Osteoblast (primary cell): ENCODE measurements at places on chromosomes 3 and 15. TPM values are rescaled to one million over a fixed set of nuclear protein-coding genes. Genes with fewer than 3 reads are reported as not detected.

MAN2A2 gene
- 15.2 and 20.0 TPM in 2 replicates for total RNA-seq

KNG1 gene
- not detected in 2 replicates for total RNA-seq

PATL2 gene
- total RNA-seq = 1.8 and 2.7 TPM in 2 replicates

IQCF5 gene
- total RNA-seq = not detected in 2 replicates

CD200R1 gene
- under 0.01 and 0.29 TPM in 2 replicates for total RNA-seq

AHSG gene
- not detected in 2 replicates for total RNA-seq

CCK gene
- not detected in 2 replicates for total RNA-seq

COL8A1 gene
- total RNA-seq = 311 and 720 TPM in 2 replicates

MFGE8 gene
- 195 and 209 TPM in 2 replicates for total RNA-seq

BDH1 gene
- 5.6 and 5.8 TPM in 2 replicates for total RNA-seq

USP13 gene
- total RNA-seq = 9.4 and 12.7 TPM in 2 replicates

SAMMSON gene
- total RNA-seq = not detected in 2 replicates

KIF23 gene
- 8.0 and 8.3 TPM in 2 replicates for total RNA-seq

LRRC31 gene
- total RNA-seq = not detected in 2 replicates

FAM219B gene
- total RNA-seq = 36.6 and 46.3 TPM in 2 replicates

GASK1A gene
- total RNA-seq = 0.72 and 0.88 TPM in 2 replicates

CELF6 gene
- 0.36 and 0.59 TPM in 2 replicates for total RNA-seq

DNA sequence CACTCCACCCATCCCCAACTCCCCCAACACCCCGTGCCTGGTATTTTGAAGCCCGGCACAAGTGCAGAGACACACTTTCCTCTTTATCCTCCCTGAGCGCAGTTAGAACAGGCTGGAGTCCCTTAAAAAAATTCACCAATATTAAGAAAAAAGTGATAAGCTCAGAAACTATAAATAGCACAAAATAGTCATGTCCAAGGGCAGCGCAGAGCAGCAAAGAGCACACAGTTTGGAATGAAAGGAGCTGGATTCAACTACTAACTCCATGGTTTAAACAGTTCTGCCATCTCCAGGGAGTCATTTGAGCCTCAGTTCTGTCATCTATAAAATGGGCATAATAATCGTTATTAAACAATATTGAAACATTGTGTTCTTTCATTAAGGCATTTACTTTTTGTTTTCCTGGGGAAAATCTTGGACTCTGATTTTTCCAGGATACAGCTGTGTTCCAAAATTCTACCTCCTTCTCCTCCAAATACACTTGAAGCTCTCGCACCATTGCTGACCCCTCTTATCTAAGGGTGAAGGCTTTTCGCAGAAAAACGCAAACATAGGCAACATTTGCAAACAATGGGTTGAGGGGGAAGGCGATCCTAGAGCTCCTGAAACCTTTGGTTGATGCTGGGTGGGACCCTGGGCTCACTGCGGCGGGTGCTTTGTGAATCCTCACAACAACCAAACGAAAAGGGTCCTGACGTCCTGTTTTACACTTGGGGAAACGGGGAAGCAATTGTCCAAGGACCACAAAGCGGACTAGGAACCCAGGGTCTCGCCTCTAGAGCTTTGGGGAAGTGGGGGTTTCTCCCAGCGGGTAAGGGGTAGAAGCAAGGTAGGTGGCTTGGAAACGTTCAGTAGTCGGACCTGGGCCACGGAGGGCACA, 41.8 kb downstream of the EPHB3 start:
- peak; percentile 96 for DNase-seq

DNA sequence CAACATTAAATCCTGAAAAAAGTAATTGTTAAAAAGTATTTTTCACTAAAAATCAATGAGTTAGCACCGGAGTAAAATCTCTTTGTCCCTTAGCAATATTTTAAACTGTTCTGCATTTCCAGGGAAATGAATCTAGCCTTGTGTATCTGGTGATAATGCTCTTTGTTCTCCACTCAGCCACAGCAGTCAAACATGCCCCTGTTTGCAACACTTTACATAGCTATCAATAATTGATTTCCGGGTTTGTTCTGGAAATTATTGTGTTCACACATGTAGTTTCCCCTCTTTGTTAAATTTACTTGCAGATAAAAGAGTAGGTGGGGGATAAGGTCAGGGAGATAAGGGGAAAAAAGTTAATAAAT, 3.6 kb upstream of the A4GNT start:
- DNase-seq = no peak

DNA sequence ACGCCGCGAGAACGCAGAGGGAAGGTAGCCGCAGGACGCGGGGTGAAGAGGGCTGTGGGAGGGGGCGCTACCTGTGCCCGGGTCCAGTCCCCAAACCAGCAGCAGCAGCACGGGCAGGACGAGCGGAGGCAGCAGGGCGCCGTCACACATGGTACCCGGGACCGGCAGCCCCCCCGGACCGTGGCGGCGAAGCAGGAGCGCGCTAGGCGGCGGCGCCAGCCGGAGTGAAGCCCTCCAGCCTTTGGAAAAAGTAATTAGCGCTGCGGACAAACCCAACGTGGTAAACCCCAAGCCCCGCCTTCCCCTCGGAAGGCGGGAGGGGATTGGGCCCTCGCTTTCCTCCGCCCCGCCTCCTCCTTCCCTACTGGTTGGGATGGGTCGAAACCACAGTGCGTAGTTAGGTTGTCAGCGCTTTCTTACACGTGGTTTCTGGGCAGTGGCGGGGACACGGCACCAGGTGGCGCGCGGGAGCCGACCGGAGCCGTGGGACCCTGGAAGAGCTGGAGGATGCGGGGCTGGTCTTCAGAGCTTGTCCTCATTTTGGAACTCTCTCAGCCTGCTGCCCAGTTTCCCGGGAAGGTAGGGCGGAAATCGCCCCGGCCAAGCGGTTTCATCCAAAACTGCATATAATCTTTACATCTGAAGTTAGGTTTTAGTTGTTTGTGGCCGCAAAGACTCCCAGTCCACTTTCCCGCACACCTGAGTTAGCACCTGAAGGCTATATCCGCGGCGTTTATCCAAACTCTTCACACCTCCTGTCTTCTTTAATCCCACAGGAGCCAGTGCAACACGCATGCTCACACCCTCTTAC, at the start of gene ADAMTS17:
TSS of gene ADAMTS17 (minus strand) at position 226 of the 811 bp plus-strand sequence. CDS start at position 150, 76 bp downstream.
- DNase-seq = peak; percentile 97

- no peak for DNase-seq
Measured at GRCh38 chr3:45441584-45442310, 53.4 kb downstream of the LARS2 start.

DNA sequence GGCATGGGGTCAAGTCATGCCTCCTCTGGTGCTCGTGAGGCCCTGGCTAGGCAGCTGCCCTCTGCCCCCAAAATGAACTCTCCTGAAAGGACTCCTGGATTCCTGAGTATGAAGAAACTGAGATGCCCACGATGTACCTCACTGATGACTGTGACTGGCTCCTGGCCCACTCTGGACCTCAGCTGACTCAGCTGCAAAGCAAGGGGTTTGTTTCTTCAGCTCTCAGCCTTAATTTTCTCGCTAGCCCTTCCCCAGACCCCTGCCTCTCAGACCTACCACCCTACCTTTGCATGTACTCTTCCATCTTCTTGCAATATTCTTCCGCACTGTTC, 5.2 kb upstream of the GNAI2 start:
- DNase-seq = peak; percentile 77

- DNase-seq = no peak
Measured at GRCh38 chr15:60799885-60800284, 320.9 kb upstream of the ICE2 start.

GRCh38 chr15:101541501-101542292, 52.2 kb upstream of the PCSK6 start:
- DNase-seq = peak; percentile 85

GRCh38 chr3:126450219-126450618, 25.5 kb downstream of the ZXDC start:
- DNase-seq = no peak

DNA sequence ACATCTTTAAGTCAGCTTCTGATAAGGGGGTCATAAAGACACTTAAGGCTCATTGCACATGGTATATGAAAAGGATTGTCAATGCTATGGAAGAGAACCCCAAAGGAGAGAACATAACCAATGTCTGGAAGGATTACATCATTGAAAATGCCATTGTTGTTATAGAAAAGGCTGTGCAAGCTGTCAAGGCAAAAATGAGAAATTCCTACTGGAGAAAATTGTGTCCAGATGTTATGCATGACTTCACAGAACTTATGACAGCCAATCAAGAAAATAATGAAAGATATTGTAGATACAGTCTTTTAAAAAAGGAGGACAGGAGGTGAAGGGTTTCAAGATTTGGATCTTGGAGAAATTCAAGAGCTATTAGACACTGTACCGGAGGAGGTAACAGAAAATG, 96.3 kb upstream of the MBNL1 start:
- no peak for DNase-seq

- no peak for DNase-seq
Measured at GRCh38 chr3:115633467-115633866, 10.2 kb downstream of the GAP43 start.

GRCh38 chr3:111729087-111729846, 129.8 kb upstream of the PHLDB2 start:
- peak; percentile 77 for DNase-seq

GRCh38 chr3:191958980-191959671, 498.2 kb downstream of the PYDC2 start:
- DNase-seq = no peak

GRCh38 chr15:78058401-78058935, 19.0 kb downstream of the TBC1D2B start:
- DNase-seq = no peak

- no peak for DNase-seq
Measured at GRCh38 chr3:41162541-41162940, 36.8 kb upstream of the CTNNB1 start.

GRCh38 chr3:71759401-71759800, 5.7 kb downstream of the GPR27 start:
- DNase-seq = peak; percentile 66

GRCh38 chr15:42068601-42069000, 25.8 kb downstream of the PLA2G4D start:
- no peak for DNase-seq

GRCh38 chr3:72217570-72217969, 432.6 kb upstream of the PROK2 start:
- no peak for DNase-seq

DNA sequence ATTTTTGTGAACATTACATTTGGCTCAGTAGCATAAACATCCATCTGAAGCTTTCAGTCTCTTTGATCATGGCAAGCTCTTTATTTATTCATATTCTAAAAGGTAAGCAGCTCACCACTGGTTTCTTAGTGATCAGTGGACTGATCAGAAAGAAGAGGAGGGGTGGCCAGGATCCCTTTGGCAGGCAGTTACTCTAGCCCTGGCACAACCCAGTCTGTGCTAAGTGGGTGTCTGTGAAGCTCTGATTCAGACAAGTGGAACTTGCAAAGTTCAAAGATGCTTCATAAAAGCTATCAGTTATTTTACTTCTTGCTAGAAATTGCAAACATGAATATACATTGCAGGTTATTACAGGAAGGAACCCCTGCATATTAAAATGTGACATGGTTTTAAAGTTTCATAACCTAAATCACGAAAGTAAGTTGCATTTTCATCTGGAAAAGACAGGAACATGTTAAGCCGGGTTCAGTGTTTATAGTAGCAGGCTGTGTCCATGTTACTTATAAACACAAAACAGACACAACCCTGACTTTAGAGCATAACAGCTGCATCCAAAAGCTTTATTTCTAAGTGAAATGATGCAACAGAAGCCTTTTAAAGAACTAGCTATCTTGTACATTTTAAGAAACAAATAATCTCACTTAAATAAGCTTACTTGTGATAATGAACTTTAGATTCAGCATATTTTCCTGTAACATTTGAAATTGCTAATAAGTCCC, 785.3 kb downstream of the MCTP2 start:
- DNase-seq = no peak

DNA sequence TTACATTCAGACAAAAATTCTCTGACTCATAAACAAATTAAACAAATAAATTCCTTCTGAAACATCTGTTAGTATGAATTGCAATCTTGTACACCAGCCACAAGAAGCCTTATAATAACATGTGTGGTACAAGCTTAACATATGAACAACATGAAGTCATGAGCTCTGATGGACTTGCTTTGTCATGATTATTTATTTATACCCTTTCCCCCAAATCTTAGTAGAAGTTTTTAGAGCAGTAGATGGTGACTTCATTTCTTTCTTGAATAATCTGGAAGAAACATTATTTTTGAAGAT, 633.4 kb downstream of the EPHA3 start:
- DNase-seq = no peak

DNA sequence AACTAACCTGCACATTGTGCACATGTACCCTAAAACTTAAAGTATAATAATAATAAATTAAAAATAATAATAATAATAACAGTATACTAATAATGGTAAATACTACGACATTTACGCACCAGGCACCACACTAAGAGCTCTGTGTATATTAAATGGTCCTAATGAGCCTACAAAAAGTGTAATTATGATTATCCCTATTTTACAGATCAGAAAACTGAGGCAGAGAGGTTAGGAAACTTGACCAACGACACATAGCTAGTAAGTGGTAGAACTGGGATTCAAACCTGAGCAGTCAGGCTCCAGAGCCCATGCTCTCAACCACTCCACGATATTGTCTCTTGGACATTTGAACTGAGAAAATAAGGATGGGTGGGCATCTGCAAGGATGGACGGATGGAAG, 15.0 kb downstream of the KIF7 start:
- DNase-seq = no peak

DNA sequence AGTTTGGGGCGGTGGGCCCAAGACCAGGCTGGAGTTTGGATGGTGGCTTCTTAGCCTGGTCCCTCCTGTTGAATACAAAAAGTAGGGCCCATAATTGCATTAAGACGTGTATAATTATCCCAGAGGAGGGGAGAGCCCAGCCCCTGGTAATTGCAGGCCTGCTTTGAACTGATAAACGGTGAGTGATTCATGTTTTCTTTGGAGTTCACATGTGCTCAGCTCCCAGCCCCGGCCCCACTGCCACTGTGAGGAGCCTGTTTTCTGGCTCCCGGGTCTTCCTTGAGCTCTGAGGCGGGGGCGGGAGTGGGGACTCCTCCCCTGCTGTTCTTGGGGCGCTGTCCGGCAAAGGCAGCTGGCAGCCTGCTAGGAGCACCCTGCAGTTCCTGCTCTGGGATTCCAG, 3.1 kb downstream of the PLXNA1 start:
- peak; percentile 96 for DNase-seq

GRCh38 chr3:58434511-58434910, 879 bp upstream of the PDHB start:
- DNase-seq = no peak

DNA sequence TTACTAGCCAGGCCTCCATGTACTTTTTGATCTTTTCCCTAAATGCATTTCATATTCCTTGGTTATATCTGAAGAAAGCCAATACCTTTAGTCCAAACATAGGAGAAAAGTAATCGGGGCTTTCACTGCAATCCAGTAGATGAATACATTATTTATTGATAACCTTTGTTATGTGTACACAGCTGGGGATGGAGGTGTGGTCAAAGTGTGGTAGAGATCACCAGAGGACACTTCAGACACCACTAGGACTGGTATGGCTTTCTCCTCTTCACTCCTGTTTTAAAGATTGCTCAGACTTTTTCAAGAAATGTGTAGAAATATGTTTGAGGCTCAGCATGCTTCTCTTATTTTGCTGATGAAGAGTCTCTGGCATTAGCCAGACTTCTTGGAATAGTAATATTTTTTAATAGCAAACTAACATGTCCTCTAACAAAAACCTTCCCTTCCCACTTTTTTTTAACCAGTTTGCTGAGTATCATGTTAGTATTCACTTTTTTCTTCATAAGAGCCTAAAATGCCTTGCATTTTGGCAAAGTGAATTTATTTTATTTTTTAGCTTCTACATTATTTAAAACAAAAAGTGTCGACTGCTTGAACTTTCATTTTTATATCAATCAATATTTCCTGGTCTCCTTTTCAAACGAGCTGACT, 65.6 kb upstream of the MBNL1 start:
- no peak for DNase-seq
